Mucosa of descending colon (tissue), 3 donors: ENCODE measurements at places on chromosomes 5 and 9.

DNA sequence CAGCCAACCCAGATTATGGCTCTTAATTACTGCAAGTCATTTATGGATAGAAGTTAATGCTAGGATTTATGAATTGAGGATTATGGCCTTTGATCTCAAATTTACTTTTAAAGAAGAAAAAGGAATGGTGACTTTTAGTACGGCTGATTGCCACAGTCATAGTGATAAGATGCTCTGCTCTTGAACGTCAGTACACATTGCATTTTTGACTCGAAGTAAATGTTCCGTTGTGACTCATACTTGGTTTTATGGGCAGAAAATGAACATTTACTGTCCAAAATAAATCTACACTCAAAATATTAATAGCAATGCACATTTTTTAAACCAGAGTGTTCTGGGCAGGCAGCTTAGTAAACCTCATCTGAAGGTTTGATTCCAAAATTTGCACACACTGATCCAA is 830 bp downstream of the ADAMTSL1 start:
- no peak for DNase-seq

DNA sequence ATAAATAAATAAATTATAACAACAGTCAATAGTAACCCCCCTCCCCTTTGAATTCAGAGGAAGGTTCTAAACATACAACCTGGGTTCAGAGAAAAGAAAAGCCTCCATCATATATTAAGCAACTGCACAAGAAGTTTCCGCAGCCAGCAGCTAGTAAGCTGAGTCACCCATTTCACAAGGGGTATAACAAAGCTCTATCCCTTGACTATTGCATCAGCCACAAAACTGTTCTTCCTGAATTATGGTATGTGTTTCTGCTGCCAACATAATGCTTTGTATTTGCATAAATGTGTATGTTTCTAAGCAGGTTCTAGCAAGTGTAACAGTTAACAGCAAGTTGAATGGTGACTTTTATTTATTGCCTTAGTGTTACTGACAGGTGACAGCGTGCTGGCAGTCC is 6.8 kb upstream of the CEP120 start:
- no peak for DNase-seq

GRCh38 chr5:87164409-87164808 is 103.3 kb upstream of the RASA1 start:
- no peak for DNase-seq

DNA sequence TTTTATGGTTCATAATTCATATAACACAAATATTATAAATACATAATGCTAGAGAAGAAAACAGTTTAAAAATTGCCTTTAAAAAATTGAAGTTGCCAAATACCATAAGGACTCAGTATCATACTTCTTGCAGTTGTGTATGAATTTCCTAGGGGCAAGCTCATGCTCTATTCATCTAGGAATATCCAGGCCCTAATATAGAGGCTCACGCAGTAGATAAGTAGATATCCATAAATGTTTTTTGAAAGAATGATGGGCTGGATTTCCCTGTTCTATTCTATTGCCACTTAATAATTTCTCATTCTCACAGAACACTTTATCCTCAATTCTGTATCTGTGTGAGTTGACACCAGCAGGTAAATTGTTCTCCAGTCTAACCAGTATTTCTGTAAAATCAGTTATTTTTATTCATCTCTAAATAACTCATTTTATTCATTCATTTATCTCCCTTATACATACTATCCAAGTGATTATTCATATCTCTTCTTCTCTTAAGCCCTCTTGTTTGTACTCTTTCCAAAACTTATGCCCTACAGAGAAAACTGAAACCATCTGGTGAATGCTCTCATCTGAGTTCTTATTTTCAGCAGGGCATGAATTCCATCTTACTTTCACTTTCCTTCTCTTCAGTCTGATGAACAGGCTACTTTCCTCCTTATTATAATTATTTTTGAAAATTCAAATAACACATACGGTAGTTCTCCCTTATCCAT is 97.1 kb downstream of the SLC44A1 start:
- no peak for DNase-seq

GRCh38 chr5:40312205-40312604 is 367.5 kb upstream of the PTGER4 start:
- no peak for DNase-seq

DNA sequence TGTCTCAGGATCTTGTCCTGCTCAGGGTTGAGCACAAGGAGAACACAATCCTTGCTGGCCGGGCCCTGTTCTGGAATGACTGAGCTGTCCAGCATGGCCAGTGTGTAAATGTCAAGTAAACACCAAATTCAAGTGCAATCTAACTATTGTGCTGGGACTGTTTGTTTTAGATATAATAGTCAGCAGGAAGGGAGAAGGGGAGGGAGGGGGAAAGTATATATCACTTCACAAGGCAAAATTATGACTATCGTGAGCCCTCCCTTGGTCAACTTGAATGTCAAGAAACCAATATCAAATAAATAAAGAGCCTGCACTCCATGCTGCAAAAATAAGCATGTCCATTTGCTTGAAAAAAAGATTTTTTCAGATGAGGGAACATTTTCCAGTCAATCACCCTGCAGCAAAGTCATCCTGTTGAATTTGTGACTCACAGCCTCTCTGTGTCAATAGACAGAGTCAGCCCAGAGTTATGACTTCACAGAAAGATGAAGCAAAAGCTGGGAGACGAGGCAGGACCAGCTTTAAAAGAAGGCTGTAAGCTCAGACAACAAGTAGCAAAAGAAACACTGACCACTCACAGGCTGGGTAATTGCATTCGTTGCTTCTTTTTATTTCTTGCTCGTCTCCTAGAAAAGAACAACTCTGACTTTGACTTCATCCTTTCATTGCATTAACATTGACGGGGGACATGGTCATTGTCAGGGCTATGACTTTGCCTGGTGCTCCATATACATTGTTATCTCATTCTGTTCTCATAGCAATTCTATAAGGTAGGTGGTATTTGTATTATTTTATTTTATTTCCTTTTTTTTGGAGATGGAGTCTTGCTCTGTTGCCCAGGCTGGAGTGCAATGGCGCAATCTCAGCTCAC is 15.3 kb upstream of the KLF4 start:
- DNase-seq: peak; percentile 57

GRCh38 chr5:178786417-178786816 is 56.0 kb upstream of the ZNF354A start:
- DNase-seq: no peak

DNA sequence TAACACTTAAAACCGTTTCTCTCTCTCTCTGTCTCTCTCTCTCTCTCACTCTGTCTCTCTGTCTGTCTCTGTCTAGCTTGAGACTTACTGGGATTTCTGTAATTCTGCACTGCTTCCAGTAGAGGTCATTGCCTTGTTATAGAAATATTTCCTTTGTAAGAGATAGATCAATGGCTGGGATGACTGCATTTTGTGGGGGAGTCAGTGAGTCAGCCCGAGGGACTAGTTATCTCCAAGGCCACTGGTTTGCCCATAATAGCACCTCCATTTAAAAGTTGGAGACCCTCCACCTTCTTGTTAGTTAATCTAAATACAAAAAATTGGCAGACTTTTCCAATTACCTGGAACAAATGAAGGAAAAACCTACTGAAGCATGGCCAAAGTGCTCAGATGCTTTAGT is 547.2 kb downstream of the LRRC70 start:
- DNase-seq: no peak

DNA sequence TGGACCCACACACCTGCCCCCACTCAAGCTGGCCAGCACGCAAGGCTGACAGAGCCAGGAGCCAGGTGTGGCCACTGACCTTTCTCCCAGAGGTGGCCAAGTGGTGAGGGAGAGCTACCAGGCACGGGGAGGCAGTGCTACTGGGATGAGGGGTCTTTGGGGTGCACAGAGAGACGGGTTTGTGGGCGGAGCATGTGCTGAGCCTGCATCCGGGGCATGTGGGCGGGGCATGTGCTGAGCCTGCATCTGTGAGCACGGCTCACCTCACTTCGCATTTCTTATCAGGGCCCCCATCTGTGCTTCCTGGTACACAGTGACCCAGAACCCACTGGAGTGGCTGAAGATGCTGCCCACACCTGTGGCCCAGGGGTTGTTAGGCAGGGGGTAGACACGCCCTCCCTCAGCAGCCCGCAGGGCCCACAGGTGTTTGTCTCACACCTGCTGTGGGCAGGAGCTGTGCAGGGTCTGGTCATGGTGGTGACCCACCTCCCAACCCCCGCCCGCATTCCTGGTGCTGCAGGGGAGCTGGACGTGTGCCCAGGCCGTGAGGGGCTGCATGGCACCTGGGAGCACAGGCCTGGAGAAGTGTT is 21.5 kb downstream of the CCDC187 start:
- no peak for DNase-seq

DNA sequence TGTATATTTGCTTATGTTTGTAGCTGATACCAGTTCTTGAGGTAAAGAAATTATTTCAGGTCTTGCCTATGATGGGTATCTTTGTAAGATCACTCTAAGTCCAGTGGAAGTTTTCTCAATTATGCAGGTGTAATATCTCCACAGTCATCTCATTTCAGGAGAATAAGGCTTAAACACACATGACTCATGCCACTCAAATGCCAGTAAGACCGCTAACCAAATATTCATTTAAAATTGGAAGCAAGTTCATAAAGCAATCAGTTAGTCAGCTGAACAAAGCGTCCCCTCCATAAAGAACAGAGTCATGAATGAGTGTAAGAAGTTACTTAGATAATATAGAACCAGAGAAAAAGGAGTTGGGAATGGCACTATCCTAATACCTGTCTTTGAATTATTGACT is 248.7 kb downstream of the LURAP1L start:
- DNase-seq: no peak

DNA sequence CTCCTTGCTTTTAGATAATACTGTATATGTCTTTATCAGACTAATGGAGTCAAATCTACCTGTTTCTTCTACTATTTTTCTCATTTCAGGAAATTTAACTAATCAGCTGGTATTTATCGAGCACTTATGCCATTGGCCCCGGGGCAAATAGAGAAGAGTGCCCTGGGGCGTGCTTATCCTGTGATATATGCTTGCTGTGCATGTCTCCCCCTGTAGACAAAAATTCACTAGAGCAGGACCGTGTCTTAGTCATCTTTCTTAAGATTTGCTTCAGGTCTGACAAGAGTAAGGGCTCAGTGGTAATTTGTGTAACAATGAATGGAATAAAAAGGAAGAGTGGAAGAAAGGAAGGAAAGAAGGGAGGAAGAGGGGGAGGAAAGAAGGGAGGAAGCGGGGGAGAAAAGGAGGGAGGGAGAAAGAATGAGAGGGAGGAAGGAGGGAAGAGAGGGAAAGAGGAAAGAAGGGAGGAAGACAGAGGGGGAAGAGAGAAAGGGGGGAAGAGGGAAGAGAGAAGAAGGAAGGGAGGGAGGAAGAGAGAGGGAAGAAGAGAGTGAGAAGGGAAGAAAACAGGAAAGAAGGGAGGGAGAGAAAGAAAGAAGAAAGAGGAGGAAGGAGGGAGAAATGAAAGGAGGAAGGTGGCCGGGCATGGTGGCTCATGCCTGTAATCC is 295.7 kb upstream of the PANK3 start:
- no peak for DNase-seq

- DNase-seq: no peak
Measured at GRCh38 chr9:6924149-6924548, 166.4 kb downstream of the KDM4C start.

DNA sequence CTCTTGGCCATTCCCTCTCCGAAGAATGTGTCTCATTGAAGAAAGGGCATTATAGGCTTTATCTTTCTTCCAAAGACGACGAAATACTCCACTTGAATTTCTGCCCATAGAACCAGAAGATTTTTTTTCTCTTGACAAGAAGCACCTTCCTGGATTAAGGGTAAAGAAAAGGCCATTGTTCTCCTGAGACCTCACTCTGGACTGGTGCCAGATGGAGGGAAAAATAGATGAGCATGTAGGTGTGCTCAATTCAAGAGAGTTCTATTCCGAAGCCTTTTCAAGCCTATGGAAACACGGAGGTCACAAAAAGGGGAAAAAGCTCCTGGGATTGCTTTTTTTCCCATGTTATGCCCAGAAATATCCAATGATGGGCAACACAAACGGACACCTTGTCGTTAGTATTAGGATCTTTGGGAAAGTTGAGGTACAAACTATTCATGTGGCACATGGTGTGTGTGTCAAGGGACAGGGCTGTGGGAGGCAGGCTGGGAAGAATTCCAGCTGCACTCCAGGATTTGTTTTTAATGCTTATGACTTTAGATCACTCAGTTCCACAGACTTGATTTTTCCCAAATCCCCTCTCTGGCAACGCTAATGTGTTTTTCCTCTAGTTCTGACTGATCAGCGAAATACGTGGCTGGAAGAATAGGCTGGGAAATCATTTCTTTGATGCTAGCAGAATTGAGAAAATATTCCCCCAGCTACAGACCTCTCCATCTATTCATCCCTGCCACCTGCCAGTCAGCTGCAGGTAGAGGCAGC is 89.9 kb downstream of the SIL1 start:
- peak; percentile 22 for DNase-seq

- DNase-seq: peak; percentile 22
Measured at GRCh38 chr9:113570106-113570505, 106.6 kb downstream of the RGS3 start.
